Hematopoietic multipotent progenitor cell treated with erythropoietin and hydrocortisone succinate and interleukin-3 and kit ligand, for 17 days (in vitro differentiated cells): ENCODE measurements at places on chromosomes 4 and X.

GRCh38 chr4:38213083-38213805 is 253.0 kb downstream of the PTTG2 start:
- DNase-seq = no peak

DNA sequence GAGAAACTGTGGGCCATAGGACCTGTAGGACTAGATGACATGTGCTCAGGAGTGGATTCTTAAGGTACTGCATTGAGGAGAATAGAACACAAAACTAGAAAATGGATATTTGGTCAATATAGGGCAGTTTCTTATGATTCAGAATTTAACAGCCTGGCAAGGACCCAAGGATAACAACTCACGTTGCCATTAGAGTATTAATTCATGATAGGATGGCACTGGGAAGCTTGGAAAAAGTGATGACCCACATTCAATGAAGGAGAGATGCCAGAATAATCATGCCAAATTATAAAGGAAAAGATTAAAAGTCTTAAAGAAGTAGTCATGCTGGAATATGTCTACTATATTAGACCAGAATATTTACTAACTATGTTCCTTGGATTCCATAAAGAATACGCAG is 594.5 kb downstream of the ANKRD50 start:
- no peak for DNase-seq

GRCh38 chr4:123398066-123398852 is 1.7 kb downstream of the SPRY1 start:
- peak; percentile 26 for DNase-seq

GRCh38 chr4:101846550-101846949 is 56.0 kb downstream of the BANK1 start:
- DNase-seq = no peak

GRCh38 chr4:144906181-144906925 is 191.6 kb downstream of the ANAPC10 start:
- no peak for DNase-seq

DNA sequence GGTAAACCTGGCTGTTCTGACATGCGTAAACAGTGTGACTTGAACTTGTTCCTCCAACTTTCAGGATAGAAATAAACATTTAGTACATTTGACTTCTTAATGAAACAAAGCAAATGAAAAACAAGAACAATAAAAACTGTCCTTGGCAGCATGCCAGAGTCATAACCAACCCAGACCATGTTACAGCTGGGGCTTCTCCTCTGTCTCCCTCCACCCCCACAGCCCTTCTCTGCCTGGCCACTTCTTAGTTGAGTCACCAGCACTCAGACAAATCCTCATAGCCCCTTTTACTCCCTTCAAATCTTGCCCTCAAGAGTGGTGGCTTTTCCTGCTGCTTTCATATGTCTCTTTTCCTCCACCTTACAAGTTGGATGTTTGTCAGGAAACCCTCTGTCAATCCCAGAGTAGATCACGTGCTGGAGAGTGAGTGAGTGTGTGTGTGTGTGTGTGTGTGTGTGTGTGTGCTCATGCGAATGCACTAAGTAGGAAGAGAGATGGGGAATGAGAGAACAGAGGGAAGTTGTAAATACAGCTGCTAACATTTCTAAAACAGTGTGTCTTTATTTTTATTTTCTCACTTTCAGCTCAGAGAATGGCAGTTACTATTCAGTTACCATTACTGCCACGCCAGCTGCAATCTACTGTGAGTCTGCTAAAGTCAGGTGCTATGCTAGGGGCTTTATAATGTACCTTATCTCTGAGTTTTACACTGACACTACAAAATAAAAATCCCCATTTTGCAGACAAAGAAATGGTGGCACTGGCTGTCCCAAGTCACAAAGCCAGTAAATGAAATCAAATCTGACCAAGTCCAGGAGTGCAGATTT is 15.0 kb downstream of the SCARB2 start:
- peak; percentile 39 for DNase-seq

GRCh38 chr4:47270201-47270888 is 193.2 kb downstream of the COMMD8 start:
- DNase-seq = no peak

GRCh38 chrX:55007656-55008055 is 7.5 kb downstream of the APEX2 start:
- no peak for DNase-seq

DNA sequence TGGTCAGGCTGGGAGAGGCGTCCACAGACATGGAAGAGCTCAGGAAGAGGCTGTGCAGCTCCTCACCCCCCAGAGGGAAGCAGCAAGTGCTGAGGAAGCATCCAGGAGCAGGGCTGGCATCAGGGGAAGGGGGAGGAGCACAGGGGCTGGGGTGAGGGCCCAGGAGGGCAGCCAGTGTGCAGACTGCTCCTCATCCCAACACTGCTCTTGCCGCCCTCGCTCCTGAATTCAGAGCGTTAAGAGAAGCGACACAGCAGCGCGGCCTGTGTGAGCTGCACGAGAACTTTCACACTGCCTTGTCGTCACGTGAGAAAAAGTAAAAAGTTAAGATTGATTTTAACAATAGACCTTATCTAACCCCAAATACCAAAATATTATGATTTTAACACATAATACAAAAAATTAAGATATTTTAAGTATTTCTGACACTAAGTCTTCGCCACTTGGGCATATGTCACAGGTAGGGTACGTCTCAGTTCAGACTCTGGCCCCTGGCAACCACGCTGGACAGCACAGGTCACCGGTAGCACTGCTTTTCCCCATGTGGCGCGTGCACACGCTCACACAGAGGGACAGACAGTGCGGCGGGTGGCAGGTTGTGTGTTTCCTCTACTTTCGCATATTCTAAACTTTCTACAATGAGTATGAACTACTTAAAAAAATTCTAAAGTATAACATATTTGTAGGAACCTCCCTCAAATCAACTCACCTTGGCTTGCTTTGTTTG is 19.7 kb downstream of the NOP14 start:
- no peak for DNase-seq

GRCh38 chr4:58843455-58843854 is 1733.3 kb upstream of the IGFBP7 start:
- no peak for DNase-seq

GRCh38 chr4:46387956-46388355 is 2.0 kb downstream of the GABRA2 start:
- no peak for DNase-seq

- no peak for DNase-seq
Measured at GRCh38 chr4:52874948-52875347, 12.8 kb downstream of the RASL11B start.

- no peak for DNase-seq
Measured at GRCh38 chr4:3493720-3494461, 30.8 kb downstream of the DOK7 start.

GRCh38 chrX:45200741-45201234 is at the start of gene DIPK2B:
Gene DIPK2B (minus strand): TSS chrX:45200876. CDS start chrX:45200826, 50 bp downstream.
- no peak for DNase-seq

DNA sequence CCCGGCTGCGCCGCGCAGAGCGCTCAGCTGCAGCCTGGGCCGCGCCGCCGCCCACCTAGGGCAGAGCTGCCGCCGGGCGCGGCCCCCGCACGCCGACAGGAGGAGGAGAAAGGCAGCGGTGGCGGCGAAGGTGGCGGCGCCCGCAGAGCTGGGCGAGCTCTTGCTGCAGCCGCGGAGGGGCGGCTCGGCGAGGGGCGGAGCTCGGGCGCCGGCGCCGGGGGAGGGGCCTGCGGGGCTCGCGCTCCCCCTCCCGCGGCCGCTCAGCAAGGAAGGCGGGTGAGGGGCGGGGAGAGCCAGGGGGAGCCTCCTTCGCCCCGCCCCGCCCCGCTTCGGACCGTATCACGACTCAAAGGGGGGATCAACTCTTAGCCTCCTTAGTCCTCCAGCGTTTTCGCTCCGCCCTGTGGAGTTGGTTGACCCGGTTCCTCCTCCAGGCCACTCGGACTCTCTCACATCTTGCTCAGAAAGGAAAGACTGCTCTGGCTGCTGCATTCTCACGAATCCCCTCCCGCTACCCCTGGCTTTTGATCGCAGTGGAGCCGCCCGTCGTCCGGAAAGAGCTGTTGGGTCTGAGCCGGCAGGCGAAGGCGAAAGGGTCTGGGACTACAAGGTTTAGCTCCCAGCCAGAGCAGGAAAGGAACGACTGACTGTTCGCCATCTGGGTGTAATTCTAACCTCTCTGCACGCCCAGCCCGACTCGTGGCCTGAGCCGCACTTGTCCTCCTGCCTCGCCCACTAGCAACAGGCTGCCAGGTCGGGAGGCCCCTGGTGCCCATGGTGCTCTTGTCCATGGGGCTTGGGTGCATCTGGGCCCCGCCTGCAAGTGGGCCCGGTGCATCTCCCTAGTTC is at the start of gene ATP8A1:
ATP8A1 (minus strand) TSS at position 162 of the 849 bp plus-strand sequence. CDS start 232 bp downstream, outside the sequence.
- peak; percentile 86 for DNase-seq

GRCh38 chrX:9352243-9352642 is 112.6 kb upstream of the TBL1X start:
- no peak for DNase-seq

- no peak for DNase-seq
Measured at GRCh38 chrX:29113221-29113620, 526.0 kb downstream of the IL1RAPL1 start.

GRCh38 chrX:123797543-123798447 is 62.1 kb upstream of the XIAP start:
- DNase-seq = no peak

DNA sequence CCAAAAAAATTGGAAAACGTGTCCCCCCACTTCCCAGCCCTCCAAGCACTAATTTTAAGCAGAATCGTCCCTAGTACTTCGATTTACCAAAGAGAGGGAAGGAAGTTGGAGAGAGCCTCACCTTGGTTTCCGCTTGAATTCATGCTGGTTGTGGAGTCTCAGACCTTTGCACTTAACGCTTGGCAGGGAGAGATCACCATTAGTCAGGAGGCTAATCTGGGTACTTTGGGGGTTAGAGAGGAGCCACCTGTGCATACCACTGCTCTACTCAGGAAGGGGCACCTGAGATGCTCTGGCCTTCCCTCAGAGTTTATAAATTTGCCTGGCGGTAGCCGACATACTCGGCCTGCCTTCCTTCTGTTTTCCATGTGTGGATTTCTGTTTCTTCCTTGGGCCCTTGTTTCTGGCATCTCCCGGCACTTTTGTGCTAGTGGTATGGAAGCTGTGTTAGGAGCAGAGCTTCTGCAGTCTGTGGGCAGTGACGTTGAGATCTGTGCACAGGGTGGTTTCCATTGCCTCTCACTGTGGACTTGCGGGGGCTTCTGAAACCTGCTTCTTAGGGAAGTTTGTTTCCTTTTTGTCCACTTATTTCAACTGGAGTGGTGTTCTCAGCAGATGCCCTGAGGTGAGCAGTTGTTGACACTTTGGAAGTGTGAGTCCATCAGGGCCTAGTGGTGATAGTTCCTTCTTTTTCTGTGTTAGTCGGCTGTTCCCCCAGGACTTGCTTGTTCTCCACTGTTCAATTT is 104.2 kb downstream of the TMEM131L start:
- no peak for DNase-seq

DNA sequence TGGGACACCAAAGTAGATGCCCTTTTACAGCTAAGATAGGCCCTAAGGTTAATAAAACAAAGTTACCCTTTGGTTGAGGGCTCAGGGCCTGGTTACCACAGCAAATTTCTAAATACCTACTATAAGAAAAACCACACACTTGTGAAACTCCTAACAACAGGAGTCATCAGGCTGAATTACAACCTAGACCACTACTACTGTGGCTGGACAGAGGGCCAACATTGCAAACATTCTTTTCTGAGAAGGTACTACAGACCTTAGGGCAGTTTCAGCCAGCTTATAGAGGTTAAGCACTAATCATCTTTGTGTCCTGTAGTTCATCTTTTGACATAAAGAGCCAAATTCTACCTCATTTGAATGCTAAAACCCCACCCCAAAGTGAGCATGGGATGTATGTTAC is 504.0 kb downstream of the RAPGEF2 start:
- DNase-seq = no peak
